ENCODE measurements at places on chromosomes 5 and 9. TPM values are rescaled to one million over a fixed set of nuclear protein-coding genes. Genes with fewer than 3 reads are reported as not detected.

DNA sequence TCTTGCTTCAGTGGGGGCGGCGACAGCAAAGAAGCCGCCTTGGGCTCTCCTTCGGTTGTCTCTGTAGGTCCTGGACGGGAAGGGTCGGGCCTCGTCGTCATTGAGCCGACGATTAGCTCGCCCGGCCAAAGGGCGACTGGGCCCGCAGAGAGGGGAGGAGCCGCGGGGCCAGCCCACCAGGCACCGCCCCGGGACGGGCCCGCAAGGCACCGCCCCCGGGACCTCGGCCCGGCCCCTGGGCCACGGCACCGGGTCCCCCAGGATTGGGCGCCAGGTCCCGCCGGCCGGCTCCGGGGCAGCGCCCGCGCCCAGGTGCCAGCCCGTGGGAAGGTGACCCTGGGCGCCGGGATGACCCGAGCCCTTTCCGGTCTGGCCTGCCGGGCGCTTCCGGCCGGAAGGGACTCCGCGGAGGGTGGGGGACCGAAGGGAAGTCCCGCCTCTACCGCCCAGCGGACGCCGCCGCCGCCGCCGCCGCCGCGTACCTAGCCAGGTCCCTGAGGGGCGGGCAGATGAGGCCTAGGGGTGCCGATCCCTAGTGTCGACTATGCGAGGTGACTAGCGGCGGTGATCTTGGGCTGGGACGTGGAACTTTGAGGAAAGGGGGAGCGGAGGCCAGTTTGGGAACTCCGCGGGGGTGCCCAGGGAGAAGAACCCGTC is at the start of the genes GBA2 and RGP1:
Gene GBA2 (minus strand): TSS at position 371 of the 657 bp plus-strand sequence. CDS start 524 bp downstream, outside the sequence.
Gene RGP1 (plus strand): TSS at position 430 of the 657 bp plus-strand sequence. CDS start 469 bp downstream, outside the sequence.
- H3K36me3 ChIP-seq, result no peaks in the 10 kb centered on the region
- H3K27me3 ChIP-seq, result no peaks in the 10 kb centered on the region
- peak within 1 kb of the TSS; percentile 59 for H3K27ac ChIP-seq
- peak within 1 kb of the TSS; percentile 92 for H3K4me3 ChIP-seq
- peak; percentile 94 for DNase-seq

DNA sequence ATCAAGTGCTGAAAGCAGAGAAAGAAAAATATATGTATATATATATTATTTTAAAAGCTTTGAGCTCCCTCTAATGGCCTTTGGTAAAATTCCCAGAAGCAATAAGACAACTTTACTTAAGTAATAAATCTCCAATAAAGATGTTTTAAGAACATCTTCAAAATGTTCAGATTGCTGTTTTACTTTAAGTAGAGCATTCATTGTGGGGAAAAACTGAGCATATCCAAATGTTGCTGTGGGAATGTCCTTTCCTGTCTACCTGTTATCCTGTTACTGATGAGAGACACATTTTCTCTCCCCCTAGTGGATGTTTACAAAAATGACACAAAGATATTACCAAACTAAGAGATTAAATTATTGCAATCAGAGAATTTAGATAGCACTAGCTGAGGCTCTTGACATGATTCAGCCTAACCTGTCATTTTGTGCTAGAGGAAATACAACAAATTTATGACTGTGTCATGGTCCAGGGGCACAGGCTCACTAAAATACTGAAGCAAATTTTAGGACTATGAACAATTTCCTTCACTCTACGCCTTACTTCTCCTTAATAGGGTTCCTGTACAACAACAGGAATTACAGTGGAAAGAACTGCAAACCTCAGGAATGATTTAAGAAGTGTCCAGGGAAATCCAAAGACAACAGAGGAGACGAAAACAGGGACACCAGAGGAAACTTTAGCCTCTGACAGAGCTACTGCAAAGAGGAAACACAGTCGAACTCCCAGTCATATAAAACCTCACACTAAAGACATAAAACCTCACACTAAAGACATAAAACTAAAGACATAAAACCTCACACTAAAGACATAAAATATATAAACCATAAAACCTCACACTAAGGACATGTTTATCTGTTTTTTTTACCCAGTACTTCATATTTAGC is 24.3 kb upstream of the PRRC1 start:
- H3K4me1 ChIP-seq, result no peaks in the 10 kb centered on the region
- no peaks in the 10 kb centered on the region for H3K27me3 ChIP-seq
- no peak overlapping the region for H3K27ac ChIP-seq
- H3K36me3 ChIP-seq, result no peaks in the 10 kb centered on the region
- no peak for DNase-seq

NSG2 gene
- not detected for total RNA-seq

DNA sequence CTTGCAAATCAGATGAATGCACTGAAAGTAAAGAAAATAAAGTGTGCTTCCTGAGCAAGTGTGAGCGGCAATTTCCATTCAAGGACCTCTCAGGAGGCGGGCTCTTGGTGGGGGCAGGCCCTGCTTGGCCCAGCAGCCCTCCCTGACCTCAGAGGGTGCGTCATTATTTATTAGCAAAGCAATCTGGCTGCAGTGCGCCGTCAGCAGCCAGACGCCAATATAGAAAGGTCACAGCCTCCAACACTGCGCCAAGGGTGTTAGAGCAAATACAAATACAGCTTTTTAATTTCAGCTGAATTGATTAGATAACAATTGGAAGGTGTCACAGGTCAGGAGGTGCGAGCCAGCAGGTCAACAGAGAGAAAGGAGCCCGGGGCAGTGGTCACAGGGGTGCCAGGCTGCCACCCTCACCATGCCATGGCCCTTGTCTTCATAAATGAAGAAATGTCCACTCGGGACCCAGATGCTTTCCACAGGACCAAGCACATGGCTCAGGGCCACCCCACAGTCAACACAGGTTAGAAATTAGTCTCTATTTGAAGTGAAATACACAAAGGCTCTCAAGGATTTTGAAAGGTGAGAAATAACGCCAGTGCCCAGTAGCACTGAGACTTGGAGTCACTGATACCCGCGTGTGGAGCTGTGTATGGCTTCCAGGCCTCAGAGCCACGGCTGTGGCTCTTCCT is 309.8 kb downstream of the IRX2 start:
- no peaks in the 10 kb centered on the region for H3K36me3 ChIP-seq
- no peaks in the 10 kb centered on the region for H3K27me3 ChIP-seq

PCDHGB3 gene
- total RNA-seq, result 9.7 TPM
